ENCODE measurements at places on chromosomes 7 and 10.

DNA sequence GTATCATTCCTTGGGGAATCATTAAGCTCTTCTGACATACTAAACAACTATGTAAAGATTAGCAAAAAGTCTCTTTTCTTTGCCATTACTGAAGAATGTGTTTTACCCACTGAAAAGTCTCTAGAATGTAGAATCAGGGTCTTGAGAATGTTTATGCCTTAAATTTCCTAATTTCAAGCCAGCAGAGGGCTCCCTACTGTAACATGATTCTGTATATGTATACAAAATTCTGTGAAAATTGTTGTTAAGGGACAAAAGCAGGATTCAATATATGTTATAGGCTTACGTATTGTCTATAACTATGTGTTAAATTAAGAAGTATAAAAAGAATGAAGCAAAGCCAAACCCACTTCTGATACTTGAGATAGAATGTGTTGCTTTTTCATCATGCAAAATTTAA lies 296.9 kb upstream of the DGKB start:
- no peak for DNase-seq

GRCh38 chr7:64131696-64132095 lies 75.3 kb upstream of the ZNF735 start:
- no peak for DNase-seq

DNA sequence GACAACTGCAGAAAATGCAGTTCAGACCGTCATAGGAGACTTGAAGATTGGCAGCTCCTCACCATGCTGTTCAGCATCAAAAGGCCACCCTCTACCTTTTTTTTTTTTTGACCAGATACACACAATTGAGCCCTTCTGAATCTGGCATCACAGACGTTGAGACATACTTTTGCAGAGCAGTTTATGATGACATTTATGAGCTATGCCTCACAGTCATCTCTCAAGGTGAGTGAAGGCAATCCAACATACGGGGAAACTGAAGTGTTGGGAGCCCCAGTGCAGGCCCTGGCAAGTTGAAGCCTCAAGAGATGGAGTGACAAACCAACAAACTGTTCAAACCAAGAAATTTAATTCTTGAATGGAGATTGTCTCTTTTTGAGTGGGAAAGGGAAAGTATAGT lies 83.6 kb upstream of the DLX6 start:
- no peak for DNase-seq

GRCh38 chr10:119101366-119102098 lies 2.4 kb upstream of the DENND10 start:
- no peak for DNase-seq

DNA sequence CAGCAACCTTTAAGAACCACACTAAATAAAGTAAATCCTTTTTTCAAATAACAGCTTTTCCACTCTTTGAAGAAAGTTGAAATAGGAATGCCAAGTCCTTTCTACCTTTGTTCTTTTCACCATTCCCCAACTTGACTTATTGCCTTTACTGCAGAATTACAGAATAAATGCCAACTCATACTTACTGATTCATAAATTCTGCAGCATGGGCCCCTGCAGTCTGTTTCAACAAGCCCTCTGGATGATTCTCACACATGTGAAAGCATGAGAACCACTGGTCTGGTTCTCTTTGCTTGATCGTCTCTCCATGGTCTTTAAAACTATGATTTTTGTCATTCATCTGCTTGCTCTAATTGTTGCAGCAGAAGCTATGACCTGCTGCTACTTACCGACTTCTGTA lies 56.1 kb downstream of the HACD1 start:
- DNase-seq: no peak

DNA sequence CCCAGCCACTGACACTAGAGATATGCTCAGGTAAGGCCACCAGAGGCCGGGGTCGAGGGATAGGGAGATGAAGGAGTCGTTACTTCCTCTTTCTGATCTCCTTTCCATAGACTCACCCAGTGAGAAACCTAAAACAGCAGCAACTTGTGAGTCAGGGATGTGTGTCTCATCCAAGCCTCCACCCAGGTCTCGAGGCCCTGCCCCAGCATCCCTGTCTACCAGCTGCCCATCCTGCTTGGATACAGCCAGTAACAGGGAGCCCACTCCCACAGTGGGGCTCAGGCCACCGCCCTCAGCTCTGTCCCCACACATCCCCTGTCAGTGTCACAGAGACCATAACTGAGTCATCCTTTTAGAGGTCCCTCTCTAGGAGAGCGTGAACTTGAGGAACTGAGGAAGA lies 49.6 kb upstream of the CHST15 start:
- DNase-seq: no peak

DNA sequence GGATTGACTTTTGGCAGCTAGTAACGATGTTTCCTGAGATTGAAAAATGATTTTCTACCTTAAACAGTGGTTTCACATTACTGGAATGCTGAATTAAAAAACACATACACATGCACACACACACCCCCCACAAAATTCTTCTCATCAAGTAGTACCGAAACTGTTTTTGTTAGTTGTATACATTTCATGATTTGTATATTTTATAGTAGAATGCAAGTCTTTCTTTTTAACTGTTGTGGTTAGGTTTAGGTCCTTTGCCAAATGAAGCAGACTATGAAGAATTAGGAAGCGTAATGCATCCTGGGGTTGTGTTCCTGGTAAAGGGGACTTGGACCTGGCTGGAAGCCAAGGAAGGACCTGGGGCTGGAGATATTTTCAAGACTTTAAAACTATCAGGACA lies 505.8 kb downstream of the SUGCT start:
- no peak for DNase-seq

All from NCI-H748 treated with DMSO at 0.1 percent for 48 hours (cell line).